ENCODE measurements at places on chromosomes 16 and 17.

DNA sequence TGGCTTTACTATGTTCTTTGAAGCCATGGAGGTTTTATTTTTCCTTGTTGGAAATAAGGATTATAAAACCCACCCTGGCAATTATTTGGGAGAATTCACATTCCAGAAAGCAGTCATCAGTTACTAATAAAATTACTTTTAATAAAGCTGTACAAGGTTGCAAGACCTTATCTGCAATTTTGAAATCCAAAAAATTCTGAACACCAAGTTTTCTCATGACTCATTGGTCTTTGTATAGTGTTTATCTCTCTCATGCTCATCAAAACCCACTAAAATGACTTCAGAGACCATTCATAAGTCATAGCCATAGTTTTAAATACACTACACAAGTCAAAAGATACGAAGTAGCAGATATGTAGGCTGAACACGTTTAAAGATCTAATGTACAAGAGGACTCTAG is 6.0 kb upstream of the KRT38 start:
- DNase-seq: no peak

DNA sequence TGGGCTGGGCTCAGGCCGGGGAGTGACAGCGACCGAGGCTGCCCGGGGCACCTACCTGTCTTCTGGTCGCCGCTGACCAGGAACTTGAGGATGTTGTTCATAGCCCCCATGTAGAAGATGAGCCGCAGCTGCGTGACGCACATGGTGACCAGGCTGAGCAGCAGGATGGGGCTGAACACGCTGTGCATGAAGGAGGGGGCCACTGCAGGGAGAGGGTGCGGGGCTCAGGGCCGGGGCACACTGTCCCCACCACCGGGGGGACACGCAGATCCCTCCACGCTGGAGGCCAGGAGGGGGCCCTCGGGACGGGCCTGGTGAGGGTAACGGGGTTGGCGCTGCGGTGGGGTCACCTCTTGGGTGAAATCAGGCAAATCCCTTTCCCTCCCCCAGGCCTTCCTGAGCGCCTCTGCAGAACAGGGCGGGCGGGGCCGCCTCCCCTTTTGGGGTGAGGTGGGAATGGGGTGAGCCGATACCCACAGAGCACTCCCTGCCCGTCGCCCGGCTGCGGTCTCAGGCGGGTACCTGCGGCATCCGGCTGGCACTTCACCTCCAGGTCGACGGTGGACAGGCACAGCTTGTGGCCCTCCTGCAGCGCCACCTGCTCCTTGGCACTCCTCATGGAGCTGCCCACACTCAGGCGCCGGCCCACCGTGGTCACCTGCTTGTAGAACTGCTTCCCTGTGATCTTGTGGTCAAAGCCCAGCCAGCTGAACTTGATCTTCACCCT is 28.3 kb upstream of the PITPNA start:
- DNase-seq: no peak

DNA sequence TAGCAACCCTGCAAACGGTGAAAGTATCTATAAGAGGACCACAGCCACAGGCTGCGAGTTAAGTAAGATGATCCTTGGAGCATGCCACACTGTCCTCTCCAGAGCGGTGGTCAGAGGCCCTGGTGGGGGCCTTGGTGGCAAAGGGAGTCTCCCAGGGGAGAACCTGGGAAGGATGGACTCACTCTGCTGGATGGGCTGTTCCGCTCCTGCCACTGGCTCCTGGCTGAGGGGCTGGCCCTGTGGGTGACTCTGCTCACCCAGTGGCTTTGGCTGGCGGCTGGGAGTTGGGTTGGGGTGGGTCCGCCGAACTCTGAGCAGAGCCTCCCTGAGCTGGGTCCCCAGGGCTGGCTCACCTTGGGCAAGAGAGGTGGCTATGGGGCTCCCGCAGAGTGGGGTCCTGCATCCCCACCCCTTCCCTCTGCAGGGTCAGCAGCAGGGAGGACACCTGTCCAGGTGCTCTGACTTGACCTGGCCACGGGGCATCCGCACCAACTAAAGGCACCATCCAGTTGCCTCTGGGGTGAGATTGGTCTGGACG is 7.3 kb downstream of the CDK5R1 start:
- no peak for DNase-seq

GRCh38 chr17:20291853-20292252 is 175.5 kb downstream of the LGALS9B start:
- no peak for DNase-seq

GRCh38 chr17:36721560-36722120 is 120.3 kb downstream of the MRM1 start:
- DNase-seq: no peak

GRCh38 chr17:57675427-57676387 is 69.4 kb downstream of the CCDC182 start:
- DNase-seq: no peak

- no peak for DNase-seq
Measured at GRCh38 chr17:77610972-77611521, 347.5 kb upstream of the TNRC6C start.

DNA sequence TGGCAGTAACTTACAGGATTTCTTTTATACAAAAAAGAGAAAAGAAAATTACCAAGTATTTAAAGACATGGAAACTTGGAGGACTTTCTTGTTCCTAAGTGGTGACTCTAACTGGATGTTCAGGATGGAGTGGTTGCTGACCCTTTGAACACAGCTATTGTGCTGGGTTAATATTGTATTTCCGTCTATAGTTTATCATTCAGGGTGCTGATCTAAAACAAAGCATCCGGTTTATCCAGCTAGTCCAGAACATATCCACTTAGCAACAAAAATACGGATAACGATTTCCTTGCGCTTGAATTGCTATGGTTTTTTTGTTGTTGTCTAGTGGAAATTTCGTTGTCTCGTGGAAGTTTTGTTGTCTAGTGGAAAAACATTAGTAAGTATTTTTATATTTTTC is 38.2 kb downstream of the SNTB2 start:
- no peak for DNase-seq

Measured in stimulated activated CD4-positive, alpha-beta T cell treated with anti-CD3 and anti-CD28 coated beads, TNF-alpha, amount 100 ng/mL, for 1 hour (primary cell).